ENCODE measurements at places on chromosomes 16 and 17.

DNA sequence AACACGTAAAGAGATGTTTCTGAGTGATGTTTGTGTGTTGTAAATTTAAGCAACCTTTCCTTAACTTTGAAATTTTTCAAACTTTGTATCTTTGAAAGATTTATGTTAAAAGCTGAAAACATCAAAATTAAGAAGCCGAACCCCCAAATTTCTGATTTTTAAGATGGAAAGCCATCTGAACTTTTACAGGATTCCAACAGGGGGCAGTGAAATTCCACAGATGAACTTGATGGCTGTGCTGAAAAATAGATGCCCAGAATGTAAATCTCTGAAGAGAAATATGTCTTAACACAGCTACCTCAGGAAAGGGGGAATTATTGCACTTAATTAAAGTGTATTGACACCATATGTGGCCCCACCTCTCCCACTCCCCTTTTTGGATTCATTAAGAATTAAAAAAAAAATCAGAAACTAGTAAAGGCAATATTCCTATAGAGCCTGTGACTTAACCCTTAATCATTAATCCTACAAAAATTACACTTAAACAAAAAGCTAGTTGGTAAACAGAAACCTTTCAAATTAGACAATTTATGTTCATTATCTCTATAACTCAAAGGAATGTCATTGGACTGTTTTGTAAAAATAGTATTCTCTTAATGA lies 597.9 kb downstream of the KCNJ2 start:
- peak; percentile 33 for DNase-seq

DNA sequence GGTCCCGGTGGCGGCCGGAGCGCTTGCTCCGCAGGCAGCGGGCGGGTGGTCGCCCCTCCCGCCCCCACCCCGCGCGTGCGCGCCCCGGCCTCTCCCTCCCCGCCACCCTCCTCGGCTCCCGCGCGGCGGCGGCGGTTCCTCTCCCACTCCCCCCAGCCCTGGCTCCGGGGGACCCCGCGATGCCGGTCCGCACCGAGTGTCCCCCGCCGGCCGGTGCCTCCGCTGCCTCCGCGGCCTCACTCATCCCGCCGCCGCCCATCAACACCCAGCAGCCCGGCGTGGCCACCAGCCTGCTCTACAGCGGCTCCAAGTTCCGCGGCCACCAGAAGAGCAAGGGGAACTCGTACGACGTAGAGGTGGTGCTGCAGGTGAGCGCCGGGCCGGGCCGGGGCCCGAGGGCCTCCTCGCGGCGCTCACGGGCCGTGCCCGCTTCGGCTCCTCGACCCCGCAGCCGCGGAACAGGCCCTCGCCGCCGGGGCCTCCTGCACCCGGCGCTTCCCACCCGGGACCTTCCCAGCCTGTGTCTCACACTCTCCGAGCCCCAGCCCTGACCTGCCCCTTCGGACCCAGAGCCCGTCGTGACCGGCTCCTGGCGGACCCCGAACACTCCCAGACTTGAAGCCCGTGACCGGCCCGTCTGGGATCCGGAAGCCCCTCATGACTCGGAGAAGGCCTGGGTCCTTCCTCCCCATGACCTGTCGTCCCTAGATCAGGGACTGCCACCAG lies 490 bp downstream of the GID4 start:
- no peak for DNase-seq

DNA sequence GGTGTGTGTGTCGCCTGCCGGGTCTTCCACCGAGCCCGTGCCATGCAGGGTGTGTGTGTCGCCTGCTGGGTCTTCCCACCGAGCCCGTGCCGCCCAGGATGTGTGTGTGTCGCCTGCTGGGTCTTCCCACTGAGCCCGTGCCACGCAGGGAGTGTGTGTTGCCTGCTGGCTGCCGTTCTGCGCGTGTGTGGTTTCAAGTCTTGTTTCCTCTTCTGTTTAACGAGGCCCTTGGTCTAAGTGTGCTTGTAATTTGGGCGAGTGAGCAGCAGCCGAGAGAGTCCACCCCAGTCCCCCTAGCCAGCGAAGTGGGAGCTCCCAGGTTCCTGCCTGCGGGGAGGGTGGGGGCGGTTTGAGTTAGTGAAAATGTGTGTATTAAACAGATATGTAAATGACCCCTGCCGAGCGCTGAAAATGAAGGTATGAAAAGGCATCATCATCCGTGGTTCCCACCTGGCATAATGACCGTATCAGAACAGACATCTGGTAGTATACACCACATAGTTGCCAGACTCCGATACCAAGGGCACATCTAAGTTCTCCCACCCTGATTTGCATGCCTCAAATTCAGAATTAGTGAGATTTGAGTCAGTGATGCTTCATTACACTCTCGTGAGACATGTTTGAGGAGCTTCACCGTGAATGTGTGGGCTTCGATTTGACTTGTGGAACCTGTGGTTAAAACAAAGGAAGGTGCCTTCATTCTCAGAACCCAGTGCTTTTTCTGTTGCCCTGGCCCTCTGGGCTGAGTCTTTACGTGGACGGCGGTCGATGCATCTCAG lies 114.5 kb upstream of the CHMP6 start:
- DNase-seq = no peak

DNA sequence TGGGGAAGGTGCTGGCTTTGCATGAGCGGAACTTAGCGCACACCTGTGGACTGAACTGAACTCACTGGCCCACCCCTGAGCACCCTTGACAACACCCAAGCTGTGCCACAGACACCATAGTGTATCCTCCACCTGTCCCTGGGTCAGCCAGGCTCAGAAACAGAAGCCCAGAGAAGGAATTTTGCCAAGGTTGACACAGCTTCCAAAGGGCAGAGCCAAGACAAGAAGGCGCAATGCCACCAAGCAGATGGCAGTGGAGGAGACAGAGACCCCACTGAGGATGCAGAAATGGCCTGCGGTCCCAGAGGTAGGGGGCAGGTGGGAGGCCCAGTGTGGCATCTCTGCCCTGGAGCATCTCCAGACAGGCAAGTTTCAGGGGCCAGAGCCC lies 169.0 kb downstream of the ENGASE start:
- DNase-seq = no peak

DNA sequence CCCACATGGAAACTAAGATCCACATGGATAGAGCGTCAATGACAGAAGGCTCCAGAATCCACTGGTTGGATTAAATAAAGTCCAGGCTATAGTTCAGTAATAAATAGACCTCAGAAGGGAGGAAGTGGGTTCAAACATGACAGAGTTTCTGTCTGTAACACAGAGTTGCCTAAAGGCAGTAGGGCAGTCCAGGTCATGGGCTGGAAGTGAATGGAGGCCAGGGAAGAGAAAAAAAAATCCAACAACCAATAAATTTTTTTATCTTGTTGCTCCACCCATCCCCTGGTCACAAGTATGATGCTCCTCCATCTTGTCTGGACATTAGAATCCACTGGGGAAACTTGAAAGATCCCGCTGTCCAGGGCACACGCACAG lies 92.4 kb downstream of the RGS9 start:
- DNase-seq = no peak

GRCh38 chr17:47970725-47971499 lies at the start of gene CDK5RAP3:
TSS of gene CDK5RAP3 (plus strand) at chr17:47971113. CDS start at chr17:47971147, 34 bp downstream.
- peak; percentile 97 for DNase-seq

DNA sequence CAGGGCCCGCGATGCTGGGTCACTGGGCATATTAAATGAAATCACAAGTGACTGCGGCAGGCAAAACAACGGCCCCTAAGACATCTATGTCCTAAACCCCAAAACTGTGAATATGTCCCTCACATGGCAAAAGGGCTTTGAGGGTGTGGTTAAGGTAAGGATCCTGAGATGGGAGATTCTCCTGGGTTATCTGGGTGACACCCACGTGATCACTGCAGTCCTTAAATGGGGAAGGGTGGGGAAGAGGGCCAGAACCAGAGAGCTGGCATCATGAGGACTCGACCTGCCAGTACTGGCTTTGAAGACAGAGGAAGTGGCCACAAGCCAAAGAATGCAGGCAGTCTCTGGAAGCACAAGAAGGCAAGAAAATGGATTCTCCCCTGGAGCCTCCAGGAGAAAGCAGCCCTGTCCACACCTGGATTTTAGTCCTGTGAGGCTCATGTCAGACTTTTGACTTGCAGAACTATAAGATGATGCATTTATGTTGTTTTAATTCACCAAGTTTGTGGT lies 12.5 kb downstream of the COTL1 start:
- DNase-seq = no peak

DNA sequence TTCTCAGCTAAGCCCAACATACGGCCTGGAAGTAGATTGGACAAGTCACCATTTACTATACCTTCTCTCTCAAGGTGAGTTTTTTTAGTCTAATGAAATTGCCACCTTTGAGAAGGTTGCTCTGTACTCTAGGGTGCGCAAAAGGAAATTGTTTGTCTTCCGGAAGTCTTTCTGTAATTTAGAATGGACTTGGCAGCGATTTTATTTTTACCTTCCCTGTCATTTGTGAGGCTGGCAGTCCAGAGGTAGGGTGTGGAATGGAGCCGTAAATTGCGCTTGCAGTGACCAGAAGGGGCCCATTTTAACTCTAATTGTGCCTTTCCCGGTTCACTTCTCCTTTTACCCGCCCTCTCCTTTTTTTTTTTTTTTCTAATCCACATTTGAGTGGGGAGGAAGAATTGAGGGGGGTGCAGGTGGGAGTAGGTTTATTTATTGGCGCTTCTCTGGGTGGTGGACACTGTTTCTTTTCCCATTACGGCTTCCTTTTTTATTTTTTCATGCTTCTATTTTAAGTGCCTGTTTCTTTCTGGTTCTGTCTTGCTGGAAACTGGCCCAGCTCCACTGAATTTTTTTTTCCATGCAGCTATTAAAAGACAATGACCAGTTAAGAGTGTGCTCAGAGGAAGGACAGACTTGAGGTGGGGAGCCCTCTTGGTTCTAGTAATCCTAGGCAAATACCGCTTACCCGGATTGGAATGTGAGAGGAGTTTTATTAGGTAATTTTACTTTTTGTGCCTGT lies 89.7 kb upstream of the CLEC18A start:
- no peak for DNase-seq

DNA sequence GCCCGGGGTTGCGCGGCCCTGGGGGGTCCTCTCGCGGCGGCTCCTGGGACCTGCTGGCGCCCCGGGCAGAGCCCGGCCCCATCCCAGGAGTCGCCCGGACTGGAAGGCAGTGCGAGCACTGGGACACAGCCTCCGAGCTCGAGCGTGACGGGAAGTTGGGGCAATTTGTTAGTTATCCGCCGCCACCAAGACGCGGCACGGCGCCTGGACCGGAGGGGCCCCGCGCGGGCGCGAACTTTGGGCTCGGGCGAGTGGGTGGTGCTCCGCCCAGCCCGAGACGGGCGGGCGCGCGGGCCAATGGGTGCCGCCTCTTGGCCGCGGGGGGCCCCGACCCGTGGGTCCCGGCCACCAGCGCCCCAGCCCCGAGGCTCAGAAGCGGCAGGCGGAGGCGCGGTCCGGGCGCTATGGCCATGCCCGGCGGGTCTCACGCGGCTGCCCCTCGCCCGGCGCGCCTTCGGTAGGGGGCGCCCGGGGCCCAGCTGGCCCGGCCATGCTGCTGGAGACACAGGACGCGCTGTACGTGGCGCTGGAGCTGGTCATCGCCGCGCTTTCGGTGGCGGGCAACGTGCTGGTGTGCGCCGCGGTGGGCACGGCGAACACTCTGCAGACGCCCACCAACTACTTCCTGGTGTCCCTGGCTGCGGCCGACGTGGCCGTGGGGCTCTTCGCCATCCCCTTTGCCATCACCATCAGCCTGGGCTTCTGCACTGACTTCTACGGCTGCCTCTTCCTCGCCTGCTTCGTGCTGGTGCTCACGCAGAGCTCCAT lies at the start of gene ADORA2B:
ADORA2B (plus strand) TSS at position 372 of the 768 bp plus-strand sequence; CDS start at position 491, 119 bp downstream.
- no peak for DNase-seq

- DNase-seq = no peak
These were observed 14.4 kb upstream of the GPRC5B start for GRCh38 chr16:19898924-19899604.

GRCh38 chr17:16040710-16041251 lies 41.2 kb downstream of the TTC19 start:
- no peak for DNase-seq

- no peak for DNase-seq
These were observed 12.4 kb downstream of the COIL start for GRCh38 chr17:56948491-56948890.

GRCh38 chr17:65666876-65667321 lies 105.5 kb upstream of the AXIN2 start:
- DNase-seq = no peak

GRCh38 chr17:32158870-32159585 lies 16.7 kb downstream of the RHOT1 start:
- no peak for DNase-seq

DNA sequence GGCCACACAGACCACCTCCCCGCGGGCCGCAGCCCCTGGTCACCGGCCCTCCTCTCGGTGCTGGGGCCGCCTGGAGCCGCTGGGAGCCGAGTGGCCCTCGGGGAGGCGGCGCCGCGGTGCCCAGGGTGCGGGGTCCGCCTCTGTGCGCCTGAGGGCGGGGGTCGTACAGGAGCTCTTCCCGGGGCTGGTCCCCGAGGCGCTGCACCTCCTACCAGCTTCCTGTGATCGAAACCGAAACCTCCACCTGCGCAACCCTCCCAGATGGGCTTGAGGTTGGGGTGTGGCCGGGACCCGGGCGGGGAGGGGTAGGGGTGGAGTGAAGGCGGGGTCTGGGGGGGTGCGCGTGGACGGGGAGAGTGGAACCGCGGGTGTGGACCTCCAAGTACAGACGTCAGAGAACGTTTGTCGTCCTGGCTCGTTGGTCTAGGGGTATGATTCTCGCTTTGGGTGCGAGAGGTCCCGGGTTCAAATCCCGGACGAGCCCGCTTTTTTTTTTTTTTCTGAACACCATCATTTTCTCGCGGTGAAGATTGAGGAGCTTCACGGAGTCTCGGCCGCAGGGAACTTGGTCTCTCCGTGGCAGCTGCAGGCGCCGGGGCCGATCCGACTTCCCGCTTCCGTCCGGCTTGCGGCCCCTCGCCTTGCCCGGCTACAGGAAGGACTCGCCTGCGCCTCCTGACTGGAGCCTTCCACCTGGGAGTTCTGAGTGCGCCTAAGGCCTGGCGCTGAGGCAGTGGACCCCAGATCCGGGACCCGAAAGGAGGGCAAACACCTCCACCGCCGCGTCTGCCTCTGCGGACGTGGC lies 23.9 kb downstream of the ZNF213 start:
- peak; percentile 21 for DNase-seq

DNA sequence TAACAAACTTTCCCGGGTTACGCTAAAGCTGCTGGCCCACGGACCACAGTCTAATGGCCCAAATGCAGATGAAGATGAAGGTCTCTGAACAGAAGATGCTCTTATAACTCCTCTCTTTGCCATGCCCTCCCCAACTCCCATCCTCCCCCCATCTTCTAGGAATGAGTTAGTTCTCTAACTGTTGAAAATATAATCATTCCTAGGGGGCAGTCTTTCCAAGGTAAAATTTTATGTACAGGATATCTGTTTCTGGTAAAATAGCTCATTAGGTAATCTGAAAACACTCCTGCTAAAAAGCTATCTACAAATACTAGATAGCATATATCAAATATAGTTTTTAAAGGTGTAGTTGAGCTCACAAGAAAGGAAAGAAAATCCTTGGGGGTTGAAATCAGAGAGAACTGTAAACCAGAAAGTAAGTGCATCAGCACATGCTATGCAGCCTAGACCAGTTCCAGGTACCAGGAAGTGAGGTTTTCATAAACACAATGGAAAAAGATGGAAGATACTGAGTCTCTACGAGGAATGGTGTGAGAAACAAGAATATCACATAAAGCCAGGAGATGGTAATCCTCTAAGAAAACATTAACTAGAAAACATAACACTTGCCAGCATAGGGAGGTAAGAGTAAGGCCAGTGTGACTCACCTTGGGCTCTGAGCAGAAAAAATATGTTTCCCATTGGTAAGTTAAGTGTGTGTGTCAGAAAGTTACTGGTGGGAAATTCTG lies 38.1 kb downstream of the CMC2 start:
- no peak for DNase-seq

- no peak for DNase-seq
These were observed 71.8 kb downstream of the ZNF18 start for GRCh38 chr17:11925262-11926021.
